Nasal cavity respiratory epithelium epithelial cell of viscerocranial mucosa (primary cell): ENCODE measurements at places on chromosomes 12 and 14. TPM values are rescaled to one million over a fixed set of nuclear protein-coding genes. Genes with fewer than 3 reads are reported as not detected.

The SERPINA10 gene
- not detected in 2 replicates for total RNA-seq

The LRCOL1 gene
- not detected in 2 replicates for total RNA-seq

The SOAT2 gene
- not detected in 2 replicates for total RNA-seq

The METTL17 gene
- 37.7 and 51.3 TPM in 2 replicates for total RNA-seq

The GLT1D1 gene
- not detected in 2 replicates for total RNA-seq

The C12orf56 gene
- total RNA-seq, result 1.7 and 2.3 TPM in 2 replicates

The BAG5 gene
- total RNA-seq, result 48.2 and 52.5 TPM in 2 replicates

The SLC5A8 gene
- not detected in 2 replicates for total RNA-seq

The TRAFD1 gene
- total RNA-seq, result 37.1 and 40.0 TPM in 2 replicates

The B4GALNT3 gene
- total RNA-seq, result 4.7 and 22.9 TPM in 2 replicates
